ENCODE measurements at places on chromosomes 2 and 18.

DNA sequence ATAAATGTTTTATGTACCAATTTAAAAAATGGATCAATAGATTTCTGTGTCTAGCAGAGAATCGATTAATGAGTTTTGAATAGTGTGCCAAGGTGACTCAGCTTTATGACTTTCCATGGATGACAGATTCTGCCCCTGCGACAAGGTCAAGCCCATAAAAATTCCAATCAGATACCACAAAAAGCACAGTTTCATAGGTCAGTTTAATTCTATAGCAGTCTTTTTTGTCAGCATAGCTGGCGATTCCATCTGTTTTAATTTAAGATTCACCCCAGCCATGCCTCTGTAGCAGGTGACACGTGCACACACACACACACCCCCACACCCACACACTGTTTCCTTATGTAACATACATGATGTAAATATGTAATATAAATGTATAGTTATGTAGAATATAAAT, 28.9 kb downstream of the RAB31 start:
- no peak for DNase-seq

DNA sequence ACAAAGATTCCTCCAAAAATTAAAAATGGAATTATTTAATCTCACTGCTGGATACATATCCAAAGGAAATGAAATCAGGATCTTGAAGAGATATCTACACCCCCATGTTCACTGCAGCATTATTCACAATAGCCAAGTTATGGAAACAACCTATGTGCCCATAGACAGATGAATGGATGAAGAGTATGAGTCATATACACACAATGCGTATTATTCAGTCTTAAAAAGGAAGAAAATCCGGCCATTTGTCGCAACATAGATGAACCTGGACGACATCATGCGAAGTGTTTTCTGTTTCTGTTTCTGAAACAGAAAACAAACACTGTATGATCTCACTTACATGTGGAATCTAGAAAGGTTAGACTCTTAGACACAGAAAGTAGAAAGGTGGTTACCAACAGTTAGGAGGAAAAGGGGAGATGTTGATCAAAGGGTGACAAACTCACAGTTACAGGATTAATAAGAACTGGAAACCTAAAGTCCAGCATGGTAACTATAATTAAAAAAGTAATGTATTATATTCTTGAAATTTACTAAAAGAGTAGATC, 87.8 kb upstream of the ERBB4 start:
- no peak for DNase-seq

- peak; percentile 58 for DNase-seq
Measured at GRCh38 chr2:230068651-230069055, at the start of gene SLC16A14. Gene SLC16A14, minus strand, starts transcription at chr2:230068924. Its CDS starts 9,572 bp downstream, at chr2:230059352.

DNA sequence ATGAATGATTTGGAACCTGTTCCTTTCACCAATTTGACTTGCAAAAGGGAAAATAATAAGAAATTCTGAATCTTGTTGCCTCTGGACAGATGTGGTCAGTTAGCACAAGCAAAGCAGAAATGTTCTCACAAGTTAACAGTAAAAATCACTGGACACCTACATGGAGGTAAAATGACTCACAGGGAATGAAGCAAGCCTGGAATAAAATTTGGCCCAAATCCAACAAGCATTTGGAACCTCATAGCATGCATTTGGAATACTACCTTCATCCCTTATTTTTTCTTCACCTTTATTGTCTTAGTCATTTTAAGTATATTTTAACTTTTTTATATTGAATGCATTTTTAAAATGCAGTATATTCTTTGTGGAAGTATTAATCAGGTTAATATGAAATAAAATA, 602.9 kb downstream of the ARHGAP15 start:
- no peak for DNase-seq

DNA sequence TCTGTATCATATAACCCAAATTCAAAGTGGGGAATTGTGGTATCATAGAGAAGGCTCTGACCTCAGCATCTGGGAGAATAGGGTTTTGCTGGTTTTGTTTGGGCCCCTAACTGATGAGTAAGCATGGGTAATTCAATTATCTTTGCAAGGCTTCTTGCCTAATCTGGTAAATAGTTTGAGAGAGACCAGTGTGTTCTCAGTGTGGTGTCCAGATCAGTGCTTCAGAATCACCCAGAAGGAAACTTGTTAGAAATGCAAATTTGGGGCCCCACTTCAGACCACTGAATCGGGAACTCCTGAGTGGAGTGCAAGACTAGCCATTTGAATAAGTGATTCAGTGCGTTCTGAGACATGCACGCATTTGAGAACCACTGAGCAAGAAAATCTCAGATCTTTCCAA, 282.7 kb downstream of the EPHA4 start:
- no peak for DNase-seq

DNA sequence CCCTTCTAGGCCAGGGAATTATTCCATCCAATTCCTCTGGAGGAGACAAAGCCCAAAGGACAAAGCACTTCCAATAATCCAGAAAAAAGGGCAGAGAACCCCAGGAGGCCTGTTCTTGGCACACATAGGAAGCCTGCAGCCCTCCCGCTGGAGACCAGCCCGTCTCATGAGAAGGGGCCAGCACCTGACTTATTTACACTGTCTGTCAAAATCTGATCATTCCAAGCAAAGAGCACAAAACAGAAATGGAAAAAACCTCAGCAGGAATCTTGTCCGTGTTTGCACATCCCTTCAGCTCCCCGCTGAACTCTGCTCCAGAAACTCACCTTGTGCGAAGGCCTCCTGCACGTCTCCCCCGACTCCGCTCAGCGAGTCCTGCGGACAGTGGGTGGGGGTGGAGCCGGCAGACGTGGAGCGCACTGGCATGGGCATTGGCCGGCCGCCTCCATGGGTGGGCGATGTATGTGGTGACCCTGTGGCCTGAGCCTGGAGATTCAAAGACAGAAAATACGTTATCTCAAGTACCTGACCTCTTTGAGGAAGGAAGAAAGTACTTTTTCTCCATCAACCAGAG, 46.2 kb upstream of the DNMT3A start:
- no peak for DNase-seq
